ENCODE measurements at places on chromosomes 2 and 18. TPM values are rescaled to one million over a fixed set of nuclear protein-coding genes. Genes with fewer than 3 reads are reported as not detected.

DNA sequence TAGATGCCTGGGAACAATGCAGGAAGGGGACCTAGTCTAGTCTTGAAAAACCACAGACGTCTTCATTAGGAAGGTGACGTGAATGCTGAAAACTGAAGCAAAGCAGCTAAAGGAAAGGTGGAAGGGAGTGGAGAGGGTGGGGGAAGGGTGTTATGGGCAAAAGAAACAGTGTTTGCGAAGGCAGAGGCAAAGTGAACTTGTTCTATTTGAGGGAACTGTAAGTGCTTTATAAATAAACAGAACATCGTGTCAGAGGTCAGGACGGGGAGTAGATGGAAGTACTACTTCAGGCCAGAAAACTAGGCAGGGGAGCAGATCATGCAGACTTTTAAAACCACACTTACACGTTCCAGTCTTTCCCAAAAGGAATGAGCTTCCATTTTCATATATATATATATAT, 57.8 kb downstream of the FASTKD2 start:
- DNase-seq: no peak
- H3K36me3 ChIP-seq: no peaks in the 10 kb centered on the region
- no peaks in the 10 kb centered on the region for H3K27me3 ChIP-seq
- H3K4me3 ChIP-seq: no peak overlapping the region

GRCh38 chr2:28096421-28096820, 205.9 kb downstream of the BABAM2 start:
- no peak overlapping the region for H3K27ac ChIP-seq
- no peaks in the 10 kb centered on the region for H3K27me3 ChIP-seq
- no peaks in the 10 kb centered on the region for H3K4me1 ChIP-seq
- no peaks in the 10 kb centered on the region for H3K36me3 ChIP-seq

DNA sequence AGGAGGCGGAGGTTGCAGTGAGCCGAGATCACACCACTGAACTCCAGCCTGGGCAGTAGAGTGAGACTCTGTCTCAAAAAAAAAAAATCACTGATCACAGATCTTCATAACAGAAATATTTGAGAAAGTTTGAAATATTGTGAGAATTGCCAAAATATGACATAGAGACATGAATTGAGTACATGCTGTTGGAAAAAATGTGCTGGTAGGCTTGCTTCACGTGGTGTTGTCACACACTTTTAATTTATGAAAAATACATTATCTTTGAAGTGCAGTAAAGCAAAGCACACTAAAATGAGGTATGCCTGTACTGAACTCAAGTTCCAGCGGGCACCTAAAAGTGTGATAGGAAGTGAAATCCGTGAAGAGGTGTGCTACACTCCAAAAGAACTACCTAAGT, 152.6 kb downstream of the TMEFF2 start:
- H3K27ac ChIP-seq: no peak overlapping the region
- H3K4me3 ChIP-seq: no peak overlapping the region
- DNase-seq: no peak
- no peaks in the 10 kb centered on the region for H3K4me1 ChIP-seq

DNA sequence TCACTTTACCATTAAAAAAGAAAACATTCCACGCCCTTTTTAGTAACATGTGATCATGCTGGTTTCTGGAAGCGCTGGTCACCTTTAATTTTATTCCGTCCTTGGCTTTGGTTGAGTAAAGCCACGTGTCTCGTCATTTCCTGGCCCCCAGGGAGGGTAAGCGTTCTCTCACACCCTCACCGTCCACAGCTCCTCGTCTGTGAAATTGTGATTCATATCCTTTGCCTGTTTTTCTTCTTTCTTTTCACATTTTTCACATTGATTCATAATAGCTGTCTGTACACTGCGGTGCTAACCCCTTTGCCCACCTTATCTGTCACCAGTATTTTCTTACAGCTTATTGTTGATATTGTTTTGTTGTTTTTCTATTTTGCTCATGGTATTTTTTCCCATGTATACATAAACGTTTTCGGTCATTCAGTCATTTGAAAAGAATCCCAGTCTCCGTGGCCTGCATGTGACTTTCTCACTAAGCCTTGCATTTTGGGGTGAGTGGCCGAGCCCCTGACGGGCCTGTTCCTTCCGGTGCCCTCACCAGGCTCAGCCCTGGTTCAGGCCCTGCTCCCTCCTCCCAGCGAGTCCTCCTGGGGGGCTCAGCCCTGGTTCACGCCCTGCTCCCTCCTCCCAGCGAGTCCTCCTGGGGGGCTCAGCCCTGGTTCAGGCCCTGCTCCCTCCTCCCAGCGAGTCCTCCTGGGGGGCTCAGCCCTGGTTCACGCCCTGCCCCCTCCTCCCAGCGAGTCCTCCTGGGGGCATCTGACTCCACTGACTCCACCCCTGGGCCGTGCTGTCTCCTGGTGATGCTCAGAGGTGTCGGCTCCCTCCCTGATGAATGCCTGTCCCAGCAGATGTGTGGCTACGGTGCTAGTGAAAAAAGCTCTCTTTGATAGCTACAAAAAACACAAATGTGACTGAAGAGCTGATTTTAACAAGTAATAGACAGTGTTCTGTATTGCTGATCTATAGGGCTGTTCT, 249.7 kb upstream of the PXDN start:
- H3K27me3 ChIP-seq: no peaks in the 10 kb centered on the region
- DNase-seq: no peak
- H3K36me3 ChIP-seq: no peaks in the 10 kb centered on the region

- H3K4me1 ChIP-seq: no peaks in the 10 kb centered on the region
- H3K27ac ChIP-seq: no peak overlapping the region
- DNase-seq: no peak
- H3K27me3 ChIP-seq: no peaks in the 10 kb centered on the region
- H3K4me3 ChIP-seq: no peak overlapping the region
- H3K36me3 ChIP-seq: no peaks in the 10 kb centered on the region
Observed at GRCh38 chr18:55398858-55399257, 189.1 kb downstream of the TCF4 start.

GRCh38 chr2:231794383-231794782, 8.1 kb downstream of the COPS7B start:
- no peak for DNase-seq
- no peak overlapping the region for H3K27ac ChIP-seq
- H3K4me3 ChIP-seq: no peak overlapping the region
- H3K27me3 ChIP-seq: no peaks in the 10 kb centered on the region
- H3K36me3 ChIP-seq: peaks cover 71% of the 10 kb centered on the region

SLC4A1AP gene
- total RNA-seq: 20.8 TPM

- DNase-seq: no peak
- H3K4me1 ChIP-seq: peaks cover 15% of the 10 kb centered on the region
- H3K4me3 ChIP-seq: no peak overlapping the region
- H3K36me3 ChIP-seq: peaks cover 20% of the 10 kb centered on the region
- H3K27me3 ChIP-seq: no peaks in the 10 kb centered on the region
Observed at GRCh38 chr2:69945441-69945840, 16.0 kb downstream of the ASPRV1 start.

GRCh38 chr2:32260376-32260775, 4.3 kb downstream of the NLRC4 start:
- H3K4me3 ChIP-seq: no peak overlapping the region
- no peaks in the 10 kb centered on the region for H3K36me3 ChIP-seq
- peaks cover 5% of the 10 kb centered on the region for H3K4me1 ChIP-seq
- no peak for DNase-seq

GRCh38 chr2:240879105-240879504, 10.5 kb downstream of the AGXT start:
- no peak overlapping the region for H3K27ac ChIP-seq
- no peaks in the 10 kb centered on the region for H3K27me3 ChIP-seq
- H3K36me3 ChIP-seq: no peaks in the 10 kb centered on the region
- H3K4me1 ChIP-seq: no peaks in the 10 kb centered on the region
